ENCODE measurements at places on chromosomes 2 and 18. TPM values are rescaled to one million over a fixed set of nuclear protein-coding genes. Genes with fewer than 3 reads are reported as not detected.

DNA sequence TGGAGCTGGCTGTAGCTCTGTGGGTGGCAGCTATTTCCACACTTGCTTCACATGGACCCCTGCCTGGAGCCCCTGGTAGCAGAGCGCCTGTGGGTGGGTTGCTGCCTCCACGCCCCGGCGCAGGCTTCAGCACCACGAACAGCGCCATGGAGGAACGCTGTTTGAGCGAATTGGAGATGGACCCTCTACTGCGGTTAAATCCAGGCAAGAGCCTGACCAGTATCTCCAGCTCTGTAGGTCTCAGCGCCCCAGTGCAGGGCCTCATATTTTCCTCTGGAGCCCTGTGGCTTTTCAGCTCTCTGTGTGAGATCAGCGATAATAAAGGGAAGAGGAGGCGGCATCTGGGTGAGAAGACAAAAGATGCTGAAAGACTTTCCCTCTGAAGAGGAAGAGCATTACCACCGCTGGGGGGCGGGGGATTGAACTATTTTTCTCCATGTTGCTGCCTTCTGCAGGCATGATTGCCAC is 12.0 kb downstream of the ONECUT2 start:
- peak; percentile 91 for DNase-seq

GRCh38 chr2:199471443-199472057 is 13.8 kb upstream of the SATB2 start:
- peak; percentile 94 for DNase-seq

Gene FTCDNL1
- total RNA-seq: 0.97 TPM

- DNase-seq: no peak
Measured at GRCh38 chr2:16709769-16710168, 44.1 kb upstream of the CYRIA start.

DNA sequence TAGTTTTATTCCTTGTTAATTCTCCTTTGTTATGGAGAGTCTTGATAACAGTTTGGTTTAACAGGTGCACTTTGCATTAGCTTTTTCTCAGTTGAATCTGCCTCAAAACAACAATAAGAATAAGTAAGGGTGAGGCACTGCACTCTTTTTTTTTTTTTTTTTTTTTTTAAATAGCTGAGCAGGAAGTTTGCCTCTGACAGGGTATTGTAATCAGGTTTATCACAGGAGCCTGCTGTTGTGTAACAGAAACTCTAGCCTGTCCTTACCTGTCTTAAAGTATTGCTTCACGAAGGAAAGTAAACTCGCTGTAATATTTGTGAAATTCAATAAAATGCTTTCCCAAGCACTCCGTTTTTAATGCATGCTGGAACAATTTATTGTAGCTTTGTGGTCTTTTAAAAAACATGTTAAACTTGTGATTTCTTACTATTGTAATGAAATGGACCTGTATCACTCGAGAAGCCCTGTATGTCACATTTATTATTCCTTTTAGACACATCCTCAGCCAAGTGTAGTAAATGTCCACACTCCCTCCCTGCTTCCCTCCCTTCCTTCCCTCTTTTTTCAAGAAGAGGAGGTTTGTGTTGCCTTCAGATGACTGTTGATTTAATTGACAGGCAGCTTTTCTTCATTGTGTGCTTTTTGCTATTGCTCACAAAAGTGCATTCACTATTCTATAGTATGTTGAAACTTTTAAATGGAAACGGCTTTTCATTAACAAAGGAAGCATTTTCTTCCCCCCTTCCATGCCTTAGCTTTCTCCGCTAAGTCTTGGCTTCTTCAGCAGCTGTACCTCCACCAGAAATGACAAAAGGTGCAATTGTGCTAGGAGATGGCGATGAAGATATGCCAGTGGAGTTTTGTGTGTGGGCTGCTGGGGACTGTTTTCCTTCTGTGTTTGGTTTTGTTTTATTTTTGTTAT is 52.7 kb downstream of the TAF1B start:
- no peak for DNase-seq

GRCh38 chr2:5729416-5729815 is 37.2 kb downstream of the SOX11 start:
- DNase-seq: no peak

Gene GRHL1
- total RNA-seq: 3.6 TPM

Gene NDUFS1
- 97.0 TPM for total RNA-seq

DNA sequence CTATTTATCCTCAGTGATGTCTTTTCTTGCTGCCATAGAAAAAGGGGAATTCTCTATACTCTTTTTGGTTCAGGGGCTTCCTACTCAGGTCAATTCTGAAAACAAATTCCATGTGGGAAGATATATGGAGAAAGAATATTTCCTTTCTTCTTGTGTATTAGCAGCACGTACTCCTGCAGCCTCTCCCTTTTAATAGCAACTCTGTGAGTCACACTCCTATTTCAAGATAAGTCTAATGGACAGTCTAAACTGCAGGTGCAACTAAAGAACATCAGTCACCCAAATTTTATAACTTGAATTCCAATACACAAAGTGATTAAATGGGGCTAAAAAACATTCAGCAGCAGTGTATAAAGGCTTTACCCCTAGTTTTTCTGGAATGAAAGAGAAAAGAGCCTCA is 942.2 kb downstream of the CNTNAP5 start:
- no peak for DNase-seq

- DNase-seq: peak; percentile 55
Measured at GRCh38 chr2:23199115-23199918, 185.7 kb upstream of the KLHL29 start.

- DNase-seq: no peak
Measured at GRCh38 chr2:20561637-20562454, 89.1 kb downstream of the HS1BP3 start.

- DNase-seq: no peak
Measured at GRCh38 chr2:33209976-33210375, 263.2 kb downstream of the LTBP1 start.

Gene COL6A3
- total RNA-seq: 3.4 TPM

Gene SPP2
- total RNA-seq: not detected

- no peak for DNase-seq
Measured at GRCh38 chr2:5693287-5694201, 1.4 kb downstream of the SOX11 start.

- peak; percentile 66 for DNase-seq
Measured at GRCh38 chr2:130915595-130916437, 79.1 kb downstream of the ARHGEF4 start.

DNA sequence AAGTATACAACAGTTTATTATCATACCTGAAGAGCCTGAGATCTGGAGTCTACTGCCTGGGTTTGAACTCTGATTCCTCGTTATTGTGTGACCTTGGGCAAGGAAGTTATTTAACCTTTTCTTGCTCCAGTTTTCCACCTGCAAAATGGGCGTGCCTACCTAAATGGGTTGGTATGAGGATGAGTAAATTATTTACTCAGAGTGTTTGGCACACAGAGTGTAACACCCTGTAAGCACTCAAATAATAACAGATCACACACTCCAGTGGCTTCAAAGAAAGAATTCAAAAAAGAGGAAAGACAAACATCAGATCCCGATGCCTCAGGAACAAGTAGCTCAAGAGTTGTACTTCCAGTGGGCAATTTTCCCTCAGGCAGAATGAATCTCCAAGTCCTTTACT is 2.4 kb downstream of the SRD5A2 start:
- no peak for DNase-seq

Gene CYP26B1
- 0.36 TPM for total RNA-seq

GRCh38 chr2:240948086-240948485 is 42.0 kb downstream of the CROCC2 start:
- DNase-seq: no peak

Gene ZBTB7C
- total RNA-seq: 0.23 TPM

DNA sequence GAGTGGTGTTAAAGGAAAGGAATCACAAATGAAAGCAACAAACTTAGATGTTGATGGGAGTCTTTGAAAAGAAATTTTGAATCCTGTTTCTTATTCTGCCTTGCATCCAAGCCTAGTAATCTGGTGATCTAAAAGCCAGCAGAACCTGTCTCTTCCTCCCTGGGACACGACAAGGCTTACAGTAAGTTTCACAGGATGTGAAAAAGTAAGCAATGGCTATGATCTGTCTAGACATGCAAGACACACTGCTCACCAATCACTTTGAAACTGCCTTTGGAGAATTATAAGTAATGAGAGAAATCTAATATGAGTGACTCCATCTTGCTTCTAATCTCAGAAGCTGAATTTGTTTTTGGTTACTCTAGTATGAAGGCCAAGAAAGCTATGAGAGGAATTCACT is 103.7 kb downstream of the KCNH7 start:
- no peak for DNase-seq

GRCh38 chr2:69620870-69621269 is 22.7 kb downstream of the AAK1 start:
- no peak for DNase-seq

GRCh38 chr2:96025194-96025492 is 9.6 kb downstream of the GPAT2 start:
- DNase-seq: no peak

DNA sequence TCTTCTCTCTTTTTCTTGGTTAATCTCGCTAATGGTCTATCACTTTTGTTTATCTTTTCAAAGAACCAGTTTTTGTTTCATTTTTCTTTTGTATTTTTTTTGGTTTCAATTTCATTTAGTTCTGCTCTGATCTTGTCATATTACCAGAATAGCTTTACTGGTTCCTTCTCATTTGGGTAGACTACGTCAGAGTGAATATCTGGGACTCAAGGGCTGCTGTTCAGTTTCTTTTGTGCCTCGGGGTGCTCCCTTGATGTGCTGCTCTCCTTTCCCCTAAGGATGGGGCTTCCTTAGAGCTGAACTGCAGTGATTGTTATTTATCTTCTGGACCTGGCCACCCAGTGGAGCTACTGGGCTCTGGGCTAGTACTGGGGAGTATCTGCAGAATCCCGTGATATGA is 29.4 kb upstream of the IL1RN start:
- no peak for DNase-seq

DNA sequence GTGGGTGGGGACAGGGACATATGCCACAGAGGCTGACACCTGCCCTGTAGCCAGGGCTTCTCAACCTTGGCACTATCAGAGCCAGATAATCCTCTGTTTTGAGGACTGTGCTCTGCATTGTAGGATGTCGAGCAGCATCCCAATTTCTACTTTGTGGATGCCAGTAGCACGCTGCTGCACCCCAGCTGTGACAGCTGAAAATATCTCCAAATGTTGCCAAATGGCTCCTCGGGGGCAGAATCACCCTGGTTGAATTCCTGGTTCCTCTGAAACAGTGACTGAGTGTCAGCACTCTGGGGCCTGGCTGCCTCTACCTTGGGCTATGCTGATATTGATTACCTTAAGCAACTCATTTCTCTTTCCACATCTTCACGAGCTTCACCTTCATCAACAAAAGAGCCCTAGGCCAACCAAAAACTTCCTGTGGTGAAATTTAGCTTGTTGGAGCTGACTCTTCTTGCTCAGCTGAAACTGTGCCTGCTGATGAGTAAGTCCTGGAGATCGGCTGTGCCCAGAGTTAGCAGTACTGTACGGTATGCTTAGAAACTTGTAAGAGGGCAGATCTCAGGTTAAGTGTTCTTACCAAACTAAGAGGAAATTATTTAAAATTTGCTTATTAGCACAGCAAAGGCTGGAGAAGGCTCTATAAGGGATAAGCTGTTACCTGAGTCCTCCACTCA is 138.1 kb downstream of the SEPTIN10 start:
- DNase-seq: no peak

GRCh38 chr2:175823002-175823706 is 178.9 kb downstream of the LNPK start:
- no peak for DNase-seq

DNA sequence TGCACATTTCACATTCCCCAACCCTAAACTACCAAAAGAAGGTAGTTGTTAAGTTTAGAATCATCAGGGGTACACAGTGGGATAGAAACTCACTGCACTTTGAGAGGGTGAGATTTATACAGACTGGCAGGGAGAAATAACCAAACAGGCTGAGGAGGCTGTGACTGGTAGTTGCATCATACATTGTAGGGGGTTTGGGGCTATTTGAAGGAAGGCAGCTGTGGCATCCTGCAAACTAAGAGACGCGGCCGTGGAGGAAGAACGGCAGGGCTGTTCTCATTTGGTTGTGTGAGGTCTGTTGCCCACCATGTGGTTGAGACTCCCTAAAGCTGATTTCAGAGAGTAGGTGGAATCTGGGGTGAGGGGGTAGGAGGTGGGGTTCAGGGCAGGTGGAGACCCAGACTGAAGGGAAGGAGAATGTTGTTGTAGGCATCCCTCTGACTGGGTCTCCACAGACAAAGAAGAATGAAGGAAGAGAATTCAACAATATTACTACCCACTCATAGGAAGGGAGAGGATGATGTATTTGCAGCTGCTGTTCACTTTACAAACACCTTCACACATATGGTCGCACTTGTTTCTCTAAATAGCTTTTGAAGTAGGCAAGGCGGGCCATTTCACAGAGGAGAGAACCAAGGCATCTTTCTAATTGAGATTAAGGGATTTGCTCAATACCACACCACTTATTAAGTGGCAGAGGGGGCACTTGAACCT is 170.9 kb upstream of the SIX2 start:
- DNase-seq: no peak

- no peak for DNase-seq
Measured at GRCh38 chr2:129237966-129238725, 741.3 kb upstream of the RAB6C start.

DNA sequence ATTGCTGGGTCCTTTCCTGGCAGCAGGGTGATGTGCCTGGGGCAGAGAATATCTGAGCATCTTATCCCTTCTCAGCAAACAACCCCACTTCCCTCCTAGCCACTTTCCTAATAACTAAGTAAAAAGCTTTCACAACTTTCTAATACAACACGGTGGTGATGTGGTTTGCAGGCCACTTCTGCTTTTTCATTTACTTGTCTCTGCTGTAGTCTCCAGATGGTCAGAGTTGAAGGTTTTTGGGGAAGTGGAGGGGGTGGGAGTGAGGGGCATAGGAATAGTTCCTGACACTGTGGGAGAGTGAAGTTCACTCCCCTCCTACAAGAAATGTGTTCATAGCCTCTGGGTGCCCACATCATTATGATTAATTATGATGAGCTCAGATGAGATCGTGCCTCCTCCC is 11.6 kb downstream of the OXER1 start:
- DNase-seq: no peak

- DNase-seq: no peak
Measured at GRCh38 chr2:236998236-236998635, 87.5 kb upstream of the COPS8 start.

GRCh38 chr2:24886691-24887304 is 33.2 kb downstream of the ADCY3 start:
- DNase-seq: no peak

Gene ASB18
- total RNA-seq: not detected

GRCh38 chr2:796141-796985 is 119.2 kb upstream of the TMEM18 start:
- DNase-seq: no peak

DNA sequence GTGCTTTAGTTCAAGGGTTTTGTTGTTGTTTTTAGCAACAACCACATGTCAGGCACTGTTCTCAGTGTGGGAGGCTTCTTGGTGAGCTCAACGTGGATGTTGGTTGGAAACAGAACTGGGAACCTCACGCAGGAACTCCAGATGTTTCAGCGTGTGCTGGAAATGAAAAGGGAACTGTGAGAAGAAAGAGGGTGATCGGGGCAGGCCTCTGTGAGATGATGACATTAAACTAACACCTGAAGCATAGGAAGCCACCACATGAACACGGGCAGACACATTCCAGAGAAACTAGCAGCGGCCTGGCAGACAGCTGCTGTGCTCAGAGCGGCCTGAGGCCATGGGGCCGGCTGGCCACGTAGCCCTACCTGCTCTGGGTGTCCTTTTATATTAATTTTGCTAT is 66.4 kb downstream of the COA5 start:
- no peak for DNase-seq

Measured in H1 (cell line).